ENCODE measurements at places on chromosomes 16 and 17.

DNA sequence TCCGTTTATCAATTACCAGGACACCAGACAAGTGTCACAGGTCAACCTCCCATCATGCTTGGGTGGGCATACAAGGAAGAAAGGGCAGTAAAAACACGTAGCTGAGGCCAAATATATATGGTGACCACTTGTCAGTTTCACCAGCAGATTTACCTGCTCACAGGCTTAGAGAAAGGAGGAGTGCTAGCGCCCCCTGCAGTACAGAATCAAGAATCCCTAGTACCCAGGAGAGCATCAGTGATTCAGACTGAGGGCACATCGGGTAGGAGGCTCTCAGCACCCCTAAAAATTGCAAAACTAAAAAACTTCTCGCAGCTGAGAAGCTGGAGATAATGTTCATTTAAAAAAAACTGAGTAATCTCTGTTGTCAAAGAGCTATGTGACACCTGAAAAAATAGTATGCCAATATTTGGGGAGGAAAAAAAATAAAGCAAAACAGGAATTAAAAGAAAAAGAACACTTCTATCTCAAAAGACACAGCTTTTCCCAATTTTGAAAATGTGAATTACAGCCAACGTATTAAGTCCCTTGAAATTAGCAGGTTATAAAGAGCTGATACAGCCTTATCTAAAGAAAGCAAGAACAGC is 21.2 kb upstream of the MON1B start:
- DNase-seq = no peak

GRCh38 chr17:28335959-28336871 is 654 bp downstream of the TNFAIP1 start:
- DNase-seq = no peak

GRCh38 chr16:52393448-52393847 is 153.5 kb downstream of the TOX3 start:
- DNase-seq = no peak

- DNase-seq = no peak
Observed at GRCh38 chr17:78438271-78438691, 59.8 kb downstream of the PGS1 start.

- no peak for DNase-seq
Observed at GRCh38 chr17:78675316-78675616, 98.1 kb upstream of the DNAH17 start.

GRCh38 chr17:49970498-49970897 is 1.5 kb downstream of the DLX4 start:
- no peak for DNase-seq

DNA sequence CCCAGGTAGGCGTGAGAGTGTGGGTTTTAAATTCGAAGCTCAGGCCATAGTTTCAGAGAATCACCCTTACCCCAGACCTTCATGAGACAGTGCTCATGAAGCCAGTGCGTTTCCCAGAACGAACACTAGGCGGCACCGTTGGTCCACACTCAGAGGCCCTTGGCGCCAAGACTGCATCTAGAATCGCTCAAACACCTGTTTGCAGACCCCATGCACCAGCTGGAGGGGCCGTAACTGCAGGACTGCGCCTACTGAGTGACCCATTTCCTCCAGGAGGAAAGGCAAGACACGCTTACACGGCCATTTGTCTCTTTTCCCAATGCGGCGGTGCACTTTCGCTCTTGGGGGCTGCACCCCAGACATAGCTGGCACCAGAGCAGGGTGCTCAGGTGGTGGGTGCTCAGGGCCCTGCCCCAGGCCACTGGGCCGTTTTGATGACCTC is 34.0 kb downstream of the ADGRG5 start:
- peak; percentile 78 for DNase-seq

DNA sequence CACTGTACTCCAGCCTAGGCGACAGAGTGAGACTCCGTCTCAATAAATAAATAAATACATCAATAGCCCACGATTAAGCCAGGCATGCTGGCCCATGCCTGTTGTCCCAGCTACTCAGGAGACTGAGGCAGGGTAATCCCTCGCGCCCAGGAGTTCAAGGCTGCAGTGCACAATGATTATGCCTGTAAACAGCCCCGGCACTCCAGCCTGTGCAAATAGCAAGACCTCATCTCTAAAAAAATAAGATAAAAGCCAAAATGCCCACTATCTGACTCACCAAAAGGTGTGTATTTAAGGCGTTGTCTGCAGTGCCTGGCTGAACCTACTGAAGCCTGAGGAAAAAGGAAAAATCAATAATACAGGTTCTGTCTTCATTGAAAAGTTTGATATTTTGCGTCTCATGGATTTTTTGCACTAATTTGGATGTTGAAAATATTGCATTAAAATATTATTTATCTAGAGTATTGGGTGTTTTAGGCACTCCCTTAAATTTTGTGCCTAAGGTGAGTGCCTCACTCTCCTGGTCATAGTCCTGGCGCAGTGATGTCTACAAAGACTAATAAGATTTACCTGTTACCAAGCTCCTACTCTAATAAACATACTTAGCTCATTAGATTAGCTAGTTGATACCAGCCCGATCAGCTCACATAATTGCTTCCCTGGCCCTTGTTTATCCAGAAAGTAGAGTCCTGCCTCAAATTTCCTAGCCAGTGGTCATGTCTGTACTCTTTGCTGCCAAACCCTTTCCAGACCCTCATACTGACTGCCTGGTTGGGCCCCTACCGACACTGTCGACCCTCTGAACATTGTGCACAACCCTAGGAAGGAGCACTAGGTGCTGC is 24.7 kb upstream of the TOB1 start:
- no peak for DNase-seq

GRCh38 chr16:12544477-12545296 is 259.0 kb downstream of the CPPED1 start:
- no peak for DNase-seq

GRCh38 chr16:31707743-31708335 is 165.8 kb upstream of the ZNF267 start:
- DNase-seq = no peak

DNA sequence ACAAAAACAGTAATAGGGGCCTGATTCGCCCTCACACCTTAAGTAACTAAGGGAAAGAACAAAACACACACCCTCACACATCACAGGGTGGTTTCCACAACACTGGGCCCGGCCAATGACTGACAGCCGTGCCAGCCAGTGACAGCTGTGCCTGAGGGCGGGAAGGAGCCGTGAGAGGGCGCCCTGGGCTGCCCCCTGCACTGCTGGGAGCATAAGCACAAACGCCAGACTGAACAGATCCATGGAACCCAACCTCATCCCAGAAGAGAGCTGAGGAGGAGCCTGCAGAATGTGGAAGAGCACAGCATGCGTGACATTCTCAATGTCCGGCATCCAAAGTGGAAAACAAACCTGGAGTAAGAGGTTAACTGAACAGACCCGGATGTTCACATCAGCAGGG is 16.0 kb downstream of the CSNK1D start:
- DNase-seq = no peak

DNA sequence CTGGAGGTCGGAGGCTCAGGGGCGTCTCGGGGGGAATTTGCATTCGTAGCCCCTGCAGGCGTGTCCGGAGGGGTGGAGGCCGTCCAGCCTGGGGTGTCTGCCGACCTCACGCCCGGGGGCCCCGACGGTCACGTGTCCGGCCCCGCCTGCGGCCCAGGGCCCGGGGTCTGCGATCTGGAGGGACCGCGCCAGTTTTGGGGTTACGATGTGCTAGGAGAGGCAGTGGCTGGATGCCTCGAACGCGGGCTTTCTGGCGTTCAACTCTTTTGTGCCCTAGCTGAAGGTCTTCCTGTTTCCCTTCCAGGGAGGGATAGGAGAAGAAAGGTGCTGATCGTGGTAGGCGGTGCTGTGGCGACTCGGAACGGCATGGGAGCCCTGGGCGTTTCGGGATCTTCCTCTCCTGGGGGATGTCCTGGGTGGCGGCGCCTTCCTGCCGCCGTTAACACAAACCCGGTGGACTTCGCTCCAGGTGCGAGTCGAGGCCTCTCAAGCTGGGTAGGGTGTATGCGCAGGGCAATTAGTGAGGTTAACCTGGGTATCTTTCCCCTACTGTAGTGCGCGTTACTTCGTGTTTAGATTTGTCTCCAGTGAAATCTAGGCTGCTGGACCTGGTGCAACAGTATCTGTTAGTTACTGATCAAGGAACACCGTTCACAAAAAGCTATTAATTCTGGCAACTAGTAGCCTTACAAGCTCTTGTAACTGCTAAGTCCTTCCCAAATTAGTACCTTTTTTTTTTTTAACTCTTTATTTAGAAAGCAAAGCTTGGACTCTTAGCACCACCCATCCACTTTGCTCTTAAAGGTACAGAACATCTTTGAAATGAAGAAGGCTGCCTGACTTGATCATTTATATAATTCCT is 1.3 kb downstream of the AKAP1 start:
- DNase-seq = no peak

GRCh38 chr17:1300371-1300905 is 21.0 kb downstream of the TRARG1 start:
- DNase-seq = no peak

GRCh38 chr16:60166-60565 is 6.5 kb downstream of the SNRNP25 start:
- no peak for DNase-seq

GRCh38 chr17:4023220-4023619 is 59.0 kb upstream of the ATP2A3 start:
- DNase-seq = no peak

DNA sequence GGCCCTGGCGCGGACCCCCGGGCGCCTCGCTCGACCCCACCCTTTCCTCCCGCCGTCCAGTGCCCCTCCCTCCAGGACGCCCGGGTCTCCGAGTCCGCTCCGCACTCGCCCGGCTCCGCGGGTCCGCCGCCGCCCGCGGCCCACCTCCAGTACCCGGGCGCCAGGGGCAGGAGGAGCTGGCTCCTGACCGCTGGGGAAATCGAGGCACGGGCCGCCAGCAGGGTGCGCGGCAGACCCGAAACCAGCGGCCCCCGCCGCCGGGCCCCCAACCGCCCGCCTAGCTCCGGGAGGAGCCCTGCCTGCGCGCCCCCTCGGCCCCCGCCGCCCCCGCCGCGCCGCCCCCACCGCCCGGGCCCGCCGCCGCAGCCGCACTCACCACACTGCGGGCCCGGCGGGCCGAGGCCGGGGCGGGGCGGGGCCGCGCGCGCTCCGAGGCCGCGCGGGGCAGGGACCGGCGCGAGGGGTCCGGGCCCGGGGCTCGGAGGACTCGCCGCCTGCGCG is 333 bp downstream of the MAFG start:
- DNase-seq = no peak

DNA sequence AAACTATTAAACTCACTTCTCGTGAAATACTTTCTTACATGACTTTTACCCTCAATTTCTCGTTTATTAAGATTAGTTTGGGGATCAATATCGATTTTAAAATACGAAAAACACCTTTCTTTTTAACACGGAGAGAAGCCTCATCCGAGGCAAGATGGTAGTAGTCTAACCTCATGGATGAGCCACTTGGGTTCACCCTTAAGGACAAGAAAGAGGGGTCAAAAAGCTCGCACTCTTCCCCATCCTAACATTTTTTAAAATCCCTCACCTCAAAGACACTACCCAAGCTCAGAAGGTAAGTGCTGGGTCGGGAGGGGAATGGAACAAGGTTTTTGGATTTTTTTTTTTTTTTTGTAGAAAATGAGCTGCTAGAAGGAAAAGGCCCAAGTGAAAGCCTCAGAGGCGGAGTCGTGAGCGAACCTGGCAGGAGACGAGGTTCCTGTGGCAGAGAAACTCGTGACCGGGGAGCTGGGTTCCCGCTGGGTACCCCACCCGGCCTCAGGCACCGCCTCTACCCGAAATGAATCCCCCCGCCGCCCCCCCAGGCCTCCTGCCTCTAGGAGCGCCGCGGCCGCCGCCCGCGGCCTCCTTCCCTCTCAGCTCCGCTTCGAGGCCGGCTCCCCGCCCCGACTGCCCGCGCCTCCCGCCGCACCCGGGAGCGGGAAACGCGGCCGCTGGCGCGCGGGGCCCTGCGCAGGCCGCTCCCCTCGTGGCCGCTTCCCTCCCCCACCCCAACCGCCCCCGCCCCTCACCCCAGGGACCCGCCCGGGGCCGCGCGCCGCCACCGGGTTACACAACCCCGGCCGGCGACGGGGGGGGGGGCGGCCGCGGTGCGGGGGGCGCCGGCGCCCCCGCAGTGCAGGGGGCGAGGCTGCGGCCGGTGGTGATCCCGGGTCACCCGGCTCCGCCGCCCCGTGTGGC is 1.6 kb downstream of the NUFIP2 start:
- DNase-seq = peak; percentile 66

DNA sequence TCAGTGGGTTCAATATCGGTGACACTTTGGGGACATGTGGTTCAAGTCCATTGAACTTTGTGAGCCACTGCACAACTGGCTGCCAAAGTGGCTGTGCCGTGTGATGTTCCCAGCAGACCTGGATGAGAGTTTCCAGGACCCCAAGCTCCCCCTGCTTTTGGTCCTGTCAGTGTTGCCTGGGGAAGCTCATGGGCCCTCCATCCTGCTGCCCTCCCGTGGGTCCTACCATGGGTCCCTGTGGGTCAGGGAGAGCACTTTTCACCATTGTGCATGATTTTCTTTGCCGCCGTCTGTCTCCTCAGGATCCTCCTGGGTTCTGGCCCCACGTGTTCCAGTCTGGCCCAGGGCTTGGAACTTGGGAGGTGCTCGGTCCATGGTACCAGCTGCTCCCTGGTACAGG is 38.1 kb downstream of the LGALS9 start:
- no peak for DNase-seq

DNA sequence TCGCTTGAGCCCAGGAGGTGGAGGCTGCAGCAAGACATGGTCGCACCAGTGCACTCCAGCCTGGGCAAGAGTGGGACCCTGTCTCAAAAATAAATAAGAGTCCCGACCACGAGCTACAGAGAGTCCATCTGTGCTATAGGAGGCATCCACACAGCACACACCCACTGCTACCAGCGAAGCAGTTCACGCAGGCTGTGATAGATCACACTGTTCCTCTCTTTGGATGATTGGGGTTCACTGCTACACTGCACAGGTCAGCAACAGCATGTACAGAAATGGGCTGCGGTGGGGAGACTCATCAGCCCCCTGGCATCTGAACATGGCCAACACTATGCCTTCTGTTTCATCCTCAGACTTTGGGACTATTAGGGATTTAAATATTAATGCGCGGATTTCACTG is 33.8 kb downstream of the PMM2 start:
- no peak for DNase-seq

GRCh38 chr16:3731126-3731935 is 14.0 kb upstream of the TRAP1 start:
- DNase-seq = no peak

DNA sequence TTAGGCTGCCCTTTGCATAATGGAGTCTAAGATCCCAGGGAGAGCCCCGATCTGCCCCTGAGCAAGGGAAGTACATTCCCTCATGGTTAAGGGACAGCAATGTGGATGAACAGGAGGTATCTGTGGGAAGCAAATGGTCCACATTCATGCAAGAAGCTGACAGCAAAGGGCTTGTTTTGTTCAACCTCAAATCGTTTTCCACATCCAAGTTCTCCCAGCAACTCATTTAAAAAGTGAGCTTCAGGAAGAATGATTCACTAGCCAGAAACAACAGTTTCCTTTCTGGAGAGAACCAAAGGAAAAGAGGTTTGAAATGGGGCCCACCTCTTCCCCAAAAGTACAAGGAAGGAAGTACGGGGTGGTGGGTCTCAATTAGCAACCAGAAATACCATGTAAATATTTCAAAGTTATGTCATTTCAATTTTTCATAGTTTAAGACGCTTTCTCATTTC is 9.4 kb downstream of the HSPB9 start:
- DNase-seq = no peak

- DNase-seq = no peak
Observed at GRCh38 chr16:81489547-81490267, 45.1 kb downstream of the CMIP start.
